Activated naive CD4-positive, alpha-beta T cell treated with anti-CD3 and anti-CD28 coated beads, Interleukin-2, amount 50 U/mL, for 72 hours (primary cell): ENCODE measurements at places on chromosomes 12 and 14. TPM values are rescaled to one million over a fixed set of nuclear protein-coding genes. Genes with fewer than 3 reads are reported as not detected.
A peak's percentile ranks its signal among the peaks of the same experiment; 100 is the strongest.

Gene TRMT61A
- 5.6 TPM for total RNA-seq

Gene YBX3
- total RNA-seq, result 156 TPM

Gene FAR2
- 4.9 TPM for total RNA-seq

Gene SALL2
- total RNA-seq, result 9.3 TPM

Gene AKAP3
- 0.66 TPM for total RNA-seq

Gene RNASE2
- total RNA-seq, result not detected

Gene TAC3
- 0.50 TPM for total RNA-seq

Gene RAB5B
- total RNA-seq, result 43.1 TPM

Gene ARMH4
- total RNA-seq, result 0.14 TPM

Gene KRT2
- not detected for total RNA-seq

DNA sequence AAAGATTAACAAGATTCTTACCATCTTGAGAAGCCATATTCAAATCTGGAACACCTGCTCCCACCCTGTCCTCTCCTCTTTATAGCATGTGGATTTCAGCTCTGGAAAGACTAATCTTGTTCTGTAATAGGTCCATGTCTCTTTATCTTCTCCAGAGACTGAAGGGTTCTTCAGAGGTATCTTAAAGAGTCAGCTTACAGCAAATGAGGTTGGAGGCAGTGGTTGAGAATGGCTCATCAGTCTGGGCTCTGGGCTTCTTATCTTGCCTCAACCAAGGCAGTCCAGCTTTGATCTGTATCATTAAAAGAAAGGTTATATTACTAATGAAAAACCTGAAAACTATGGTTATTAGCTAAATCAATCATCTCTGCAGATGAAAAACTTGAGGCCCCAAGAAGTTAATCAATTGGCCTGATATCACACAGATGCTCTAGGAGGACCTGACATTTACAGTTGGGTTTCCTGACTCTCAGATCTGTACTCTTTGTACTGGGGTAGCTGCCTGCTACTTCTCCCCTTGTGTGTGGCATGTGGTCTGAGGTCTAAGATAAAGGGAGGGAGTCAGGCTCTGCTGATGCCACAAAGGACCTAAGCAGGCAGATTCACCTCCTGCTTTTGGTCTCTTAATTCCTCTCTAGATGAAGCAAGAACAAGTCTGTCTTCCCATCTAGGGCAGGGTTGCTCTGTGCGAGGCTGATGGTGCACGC lies 1.7 kb upstream of the AKAP6 start:
- no peak for DNase-seq

GRCh38 chr12:111057701-111058425 lies 137.5 kb upstream of the MYL2 start:
- no peak for DNase-seq

DNA sequence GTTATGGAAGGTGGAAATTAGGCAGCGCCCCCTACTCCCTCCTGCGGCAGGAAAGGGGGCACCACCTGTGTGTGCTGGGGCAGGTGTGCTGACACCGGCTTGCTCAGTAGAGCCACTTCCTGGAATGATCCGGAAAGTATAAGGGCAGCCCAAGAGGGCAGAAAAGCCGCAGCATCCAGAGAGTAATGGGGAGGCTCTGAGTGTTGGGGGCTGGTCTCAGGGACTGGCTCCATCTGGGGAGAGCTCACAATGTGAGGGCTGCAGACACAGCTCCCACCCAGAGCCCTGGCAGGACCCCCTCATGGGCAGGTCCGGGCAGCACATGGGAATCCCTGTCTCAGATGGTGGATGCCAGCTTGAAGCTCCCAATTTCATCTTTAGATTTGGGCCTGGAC lies 187.6 kb upstream of the C14orf180 start:
- no peak for DNase-seq

DNA sequence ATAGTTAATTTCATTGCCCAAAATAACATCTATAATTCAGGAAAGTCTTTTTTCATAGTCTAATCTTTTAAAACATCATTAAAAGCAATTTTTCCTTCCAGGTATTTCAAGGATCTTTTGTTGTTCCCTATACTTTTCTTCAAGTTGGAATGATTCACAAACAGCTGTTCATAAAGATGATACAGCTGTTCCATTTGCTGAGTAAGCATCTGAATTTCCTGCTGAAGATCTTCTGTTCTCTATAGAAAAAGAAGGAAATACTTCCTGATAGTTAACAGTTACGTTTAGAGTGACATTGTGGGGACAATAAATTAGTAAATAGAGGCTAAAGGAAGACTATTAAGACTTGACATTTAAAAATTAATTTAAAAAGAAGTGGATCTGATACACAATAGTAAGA lies 30.3 kb upstream of the ESR2 start:
- no peak for DNase-seq

GRCh38 chr14:45083976-45084722 lies at the start of gene PRPF39:
PRPF39 (plus strand) TSS chr14:45084116; CDS start chr14:45095240, 11,124 bp downstream.
- peak; percentile 95 for DNase-seq

DNA sequence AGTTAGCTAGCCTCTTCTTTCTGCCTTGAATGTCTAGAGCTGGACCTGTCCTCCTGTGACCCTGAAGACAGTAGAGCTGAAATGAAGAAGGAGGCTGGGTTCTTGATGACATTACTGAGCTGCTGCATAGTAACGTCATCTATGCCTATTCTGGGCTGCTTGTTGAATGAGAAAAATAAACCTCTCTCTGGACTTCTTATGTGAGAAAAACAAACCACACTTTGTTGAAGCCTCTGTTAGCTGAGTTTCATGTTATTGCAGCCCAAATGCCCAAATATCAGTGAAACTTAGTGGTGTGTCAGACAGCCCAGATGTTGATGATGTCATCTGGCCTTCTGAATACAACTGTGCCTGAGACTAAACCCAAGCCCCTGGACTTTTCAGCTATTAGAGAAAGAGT lies 67.0 kb upstream of the MAX start:
- no peak for DNase-seq

- no peak for DNase-seq
These were observed 64.5 kb downstream of the DIP2B start for GRCh38 chr12:50569321-50569720.

- no peak for DNase-seq
These were observed 6.0 kb upstream of the SLC24A4 start for GRCh38 chr14:92316937-92317336.

GRCh38 chr14:42047421-42048055 lies 440.9 kb downstream of the LRFN5 start:
- no peak for DNase-seq

DNA sequence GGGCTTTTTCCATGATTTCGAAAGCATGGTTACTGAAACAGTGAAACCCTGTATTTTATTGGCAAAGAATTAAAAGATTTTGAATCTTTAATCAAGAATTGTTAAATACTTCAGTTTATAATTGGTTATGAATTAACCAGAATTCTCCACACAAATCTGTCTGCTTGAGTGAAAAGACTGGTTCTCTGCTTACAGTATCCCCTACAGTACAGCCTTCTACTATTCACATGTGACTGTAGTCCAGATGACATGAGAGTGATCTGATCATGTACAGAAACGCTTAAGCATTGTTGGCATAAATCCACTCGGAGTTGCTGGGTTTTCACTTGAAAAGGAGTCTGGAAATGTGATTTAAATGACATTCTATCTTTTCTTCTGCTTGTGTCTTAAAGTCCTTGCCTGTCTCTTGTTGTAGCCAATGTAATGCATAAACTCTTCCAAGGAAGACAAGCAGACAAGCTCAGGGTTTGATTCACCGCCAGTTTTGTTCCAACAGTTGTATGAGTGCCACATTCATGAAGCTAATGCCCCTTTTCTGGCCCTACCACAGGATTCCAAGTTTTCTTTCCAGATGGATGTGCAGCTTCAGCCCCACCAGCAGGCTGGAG lies 222.0 kb upstream of the LRIG3 start:
- no peak for DNase-seq

GRCh38 chr14:91111443-91111842 lies 2.4 kb upstream of the DGLUCY start:
- no peak for DNase-seq
